Tracheal epithelial cell (primary cell): ENCODE measurements at places on chromosomes 16 and 17. TPM values are rescaled to one million over a fixed set of nuclear protein-coding genes. Genes with fewer than 3 reads are reported as not detected.

The XAF1 gene
- total RNA-seq = 0.43 and 2.2 TPM in 2 replicates

The WNT9B gene
- not detected in 2 replicates for total RNA-seq

The ACSF2 gene
- 18.5 and 29.6 TPM in 2 replicates for total RNA-seq

The SNAI3 gene
- total RNA-seq = under 0.01 TPM in 1 of 2 replicates, not detected in the other

The CDRT4 gene
- 0.24 and 0.43 TPM in 2 replicates for total RNA-seq

The ZNF423 gene
- total RNA-seq = under 0.01 and 0.21 TPM in 2 replicates

The TLK2 gene
- 39.0 and 58.3 TPM in 2 replicates for total RNA-seq

The KATNB1 gene
- 22.4 and 30.1 TPM in 2 replicates for total RNA-seq

The HS3ST3A1 gene
- total RNA-seq = 1.5 and 2.4 TPM in 2 replicates

The AOC3 gene
- total RNA-seq = under 0.01 and 0.24 TPM in 2 replicates

The SPNS3 gene
- 0.72 TPM in 1 of 2 replicates, not detected in the other for total RNA-seq

The TMEM92 gene
- total RNA-seq = 0.85 and 0.96 TPM in 2 replicates

The HBA2 gene
- total RNA-seq = not detected in 2 replicates

The KCNG4 gene
- total RNA-seq = not detected in 2 replicates

The ACSM2A gene
- total RNA-seq = not detected in 2 replicates

The DNAI2 gene
- not detected in 2 replicates for total RNA-seq

The COX6A2 gene
- total RNA-seq = not detected in 2 replicates

The GFAP gene
- total RNA-seq = not detected in 2 replicates

The RNF151 gene
- total RNA-seq = 0.85 TPM in 1 of 2 replicates, not detected in the other

The MTSS2 gene
- 18.6 and 20.5 TPM in 2 replicates for total RNA-seq

The OTOA gene
- 0.24 TPM in 1 of 2 replicates, not detected in the other for total RNA-seq

The KIF18B gene
- 0.24 TPM in 1 of 2 replicates, not detected in the other for total RNA-seq

The CALB2 gene
- 0.48 and 2.1 TPM in 2 replicates for total RNA-seq

The MAPT gene
- total RNA-seq = under 0.01 TPM in 1 of 2 replicates, not detected in the other

The NTN3 gene
- 0.24 TPM in 1 of 2 replicates, not detected in the other for total RNA-seq

The CD300LG gene
- total RNA-seq = not detected in 2 replicates

The GRAPL gene
- not detected in 2 replicates for total RNA-seq

The GAS2L2 gene
- 0.24 TPM in 1 of 2 replicates, not detected in the other for total RNA-seq

The AKAP10 gene
- total RNA-seq = 21.9 and 25.2 TPM in 2 replicates

The STH gene
- not detected in 2 replicates for total RNA-seq
